ENCODE measurements at places on chromosomes 2 and 18. TPM values are rescaled to one million over a fixed set of nuclear protein-coding genes. Genes with fewer than 3 reads are reported as not detected.

- DNase-seq, result no peak
These were observed 9.9 kb downstream of the SGPP2 start for GRCh38 chr2:222434204-222434603.

DNA sequence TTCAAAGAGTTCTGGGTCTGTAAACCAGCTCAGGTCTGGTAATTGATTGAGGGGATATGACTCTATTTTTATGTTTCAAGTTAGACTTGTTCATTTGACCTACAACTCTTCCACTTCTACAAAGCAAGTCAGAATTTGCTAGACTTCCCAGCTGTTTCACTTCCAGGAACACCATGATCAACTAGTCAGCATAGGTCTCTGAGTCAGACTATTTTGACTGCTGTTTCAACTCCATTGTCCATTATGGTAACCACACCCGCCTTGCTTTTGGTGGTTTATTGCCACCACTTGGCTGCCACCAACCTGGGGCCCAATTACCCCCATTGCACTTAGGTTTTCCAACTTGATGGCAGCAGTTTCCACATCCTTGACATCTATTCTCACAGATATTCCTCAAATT, 116.6 kb downstream of the LAMA3 start:
- DNase-seq, result no peak

- no peak for DNase-seq
These were observed 1855.4 kb upstream of the PIK3C3 start for GRCh38 chr18:40099641-40100040.

- no peak for DNase-seq
These were observed 32.9 kb upstream of the ALK start for GRCh38 chr2:29954316-29954715.

DNA sequence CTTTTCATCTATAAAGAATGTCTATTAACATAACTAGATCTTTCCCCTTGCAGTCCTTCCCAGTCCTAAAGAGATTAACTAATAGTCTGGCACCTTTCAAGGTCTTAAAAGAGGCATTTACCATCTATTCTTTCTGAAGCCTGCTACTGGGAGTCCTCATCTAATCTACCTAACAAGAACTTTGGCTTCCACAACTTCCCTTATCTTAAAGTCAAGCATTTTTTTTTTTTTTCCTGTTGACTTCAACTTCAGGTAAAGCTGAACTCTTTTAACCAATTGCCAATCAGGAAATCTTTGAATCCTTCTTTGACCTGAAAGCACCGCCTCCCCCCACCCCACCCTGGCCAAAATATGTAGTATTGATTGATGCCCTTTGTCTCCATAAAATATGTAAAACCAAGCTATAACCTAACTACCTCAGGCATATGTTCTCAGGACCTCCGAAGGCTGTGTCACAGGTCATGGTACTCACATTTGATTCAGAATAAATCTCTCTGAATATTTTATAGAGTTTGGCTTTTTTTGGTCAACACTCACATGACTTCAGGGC, 168.6 kb downstream of the PTPRM start:
- DNase-seq, result no peak

DNA sequence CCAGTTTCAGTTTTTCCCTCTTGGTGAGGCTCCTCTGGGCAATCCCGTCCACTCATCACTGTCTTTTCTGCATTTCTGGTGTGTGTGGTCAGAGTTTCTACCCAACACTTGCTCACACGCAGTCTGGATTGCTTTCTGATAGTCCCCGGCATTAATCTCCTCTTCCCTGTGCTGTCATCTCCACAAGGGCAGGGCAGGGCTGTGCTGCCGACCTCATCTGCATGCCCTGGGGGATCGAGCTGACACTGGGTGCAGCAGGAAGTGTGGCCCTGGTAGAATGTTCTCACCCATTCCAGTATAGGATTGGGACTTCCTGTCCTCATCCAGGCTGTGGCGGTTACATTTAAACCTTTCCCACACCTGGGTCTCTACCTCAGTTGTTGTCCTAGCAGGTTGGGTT, 80.0 kb upstream of the FAM136A start:
- no peak for DNase-seq

DNA sequence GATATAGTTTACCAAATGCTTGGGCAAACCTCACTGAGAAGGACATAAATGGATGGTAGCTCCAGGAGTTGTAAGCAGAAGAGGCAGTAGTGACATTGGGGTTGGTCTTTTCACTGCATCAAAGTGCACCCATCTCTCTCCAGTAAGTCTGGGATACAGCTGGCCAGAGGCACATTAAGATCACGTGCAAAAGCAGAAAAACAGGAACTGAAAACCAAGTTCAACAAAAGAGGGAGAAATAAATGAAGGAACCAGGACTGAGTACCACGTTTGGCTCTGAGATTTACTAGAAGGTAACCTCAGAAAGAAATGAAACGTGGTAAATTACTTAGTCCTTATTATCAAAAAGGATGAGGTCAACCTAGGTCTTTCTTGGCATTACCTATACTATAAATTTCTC, 259.2 kb downstream of the OSR1 start:
- no peak for DNase-seq

DNA sequence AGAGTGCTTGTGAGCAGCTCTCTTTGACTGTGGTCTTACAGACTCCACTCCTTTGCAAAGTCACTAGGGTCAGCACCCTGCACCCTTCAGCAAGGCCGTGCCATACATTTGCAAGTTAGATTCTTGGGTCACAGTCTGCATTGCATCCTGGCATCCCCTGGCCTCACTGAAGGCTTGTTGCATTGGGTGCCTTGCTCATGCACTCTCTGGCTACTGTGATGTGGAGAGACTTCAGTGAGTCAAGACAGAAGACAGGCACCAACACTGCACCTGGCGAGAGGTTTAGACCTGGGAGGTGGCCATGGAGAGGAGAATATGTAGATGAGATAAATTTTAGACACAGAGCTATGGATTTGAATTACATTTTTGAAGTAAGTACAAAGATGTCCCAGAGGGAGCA, 146.4 kb upstream of the COPS8 start:
- no peak for DNase-seq

GRCh38 chr2:130728007-130728454, 839 bp upstream of the GPR148 start:
- no peak for DNase-seq

DNA sequence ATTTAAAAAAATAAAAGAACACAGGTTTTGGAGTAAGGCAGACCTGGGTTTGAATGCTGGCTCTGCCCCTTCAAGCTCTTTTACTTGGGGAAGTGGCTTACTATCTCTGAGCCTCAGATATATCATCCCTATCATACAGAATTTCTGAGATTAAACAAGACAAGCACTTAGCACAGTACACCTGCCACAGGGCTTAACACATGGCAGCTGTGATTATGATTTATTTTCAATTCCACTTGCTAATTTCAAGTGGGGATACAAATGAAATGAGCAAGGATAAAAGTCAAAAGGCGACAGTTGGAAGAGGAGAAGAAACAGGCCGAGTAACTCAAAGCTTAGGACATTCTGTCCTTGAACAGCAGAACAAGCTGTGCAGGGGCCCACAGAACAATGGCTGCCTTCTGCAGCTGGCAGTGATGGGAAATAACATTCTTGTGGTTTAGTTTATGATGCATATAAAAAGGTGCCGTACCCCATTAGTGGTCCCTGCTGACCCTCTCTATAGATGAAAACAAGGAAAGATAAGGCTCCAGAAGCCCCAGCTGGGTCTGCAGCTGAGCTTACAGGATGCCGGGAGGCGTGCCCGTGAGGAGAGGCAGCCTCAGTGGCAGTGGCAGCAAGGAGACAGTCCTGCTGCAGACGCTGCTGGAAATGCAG, 45.3 kb downstream of the KIF3C start:
- DNase-seq, result no peak

DNA sequence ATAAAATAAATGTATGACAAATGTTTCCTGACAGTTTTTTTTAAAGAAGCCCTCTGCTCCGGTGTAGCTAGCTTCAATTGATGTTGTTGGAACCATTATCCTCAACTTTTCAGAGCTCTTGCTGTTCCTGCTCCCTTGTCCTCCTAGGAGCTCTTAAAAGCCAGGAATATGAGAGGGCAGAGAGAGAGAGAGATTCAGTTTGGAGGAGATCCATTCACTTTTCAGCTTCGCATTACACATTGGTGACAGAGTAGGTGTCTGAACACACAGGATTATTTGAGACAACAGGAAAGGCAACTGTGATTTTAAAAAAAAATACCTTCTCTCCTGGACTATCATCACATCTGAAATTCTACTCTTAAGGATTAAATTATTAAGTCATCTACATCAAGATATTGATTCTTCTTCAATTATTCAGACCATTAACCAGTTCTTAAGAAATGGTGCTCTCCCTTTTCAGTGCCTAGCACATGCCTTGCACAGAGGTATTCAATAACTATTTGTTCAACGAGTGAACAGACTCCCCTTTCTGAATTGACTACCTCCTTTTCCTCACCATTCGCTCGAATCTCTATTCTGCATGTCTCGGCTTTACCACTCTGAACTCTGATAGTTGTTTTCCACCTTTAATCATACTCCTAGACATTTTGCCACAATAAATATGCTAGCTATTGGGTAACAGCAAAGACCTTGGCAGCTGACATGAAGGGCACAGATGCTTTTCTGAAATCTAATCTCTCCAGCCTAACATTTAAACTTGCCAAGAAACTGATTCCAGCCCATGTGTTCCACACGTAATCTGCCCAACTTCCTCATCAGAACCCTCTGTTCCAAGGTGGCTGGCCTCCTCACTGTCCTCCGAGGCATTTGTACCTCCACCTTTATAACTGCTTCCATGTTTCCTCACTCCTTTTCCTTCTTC, 28.6 kb upstream of the SLC35F5 start:
- no peak for DNase-seq

Gene FBXO41
- total RNA-seq, result 7.0 TPM

Gene FOXI3
- total RNA-seq, result 0.21 TPM

Gene KCNG2
- not detected for total RNA-seq

Gene RNF125
- 1.4 TPM for total RNA-seq

Gene SCG2
- 0.08 TPM for total RNA-seq

Gene SCN9A
- total RNA-seq, result 7.2 TPM

Measured in kidney epithelial cell (primary cell).